Kidney glomerular epithelial cell (primary cell): ENCODE measurements at places on chromosomes 11 and 22.
A peak's percentile ranks its signal among the peaks of the same experiment; 100 is the strongest.

GRCh38 chr11:63505857-63506528, at the start of gene LGALS12:
LGALS12 (plus strand) TSS chr11:63506084; CDS start chr11:63506459, 375 bp downstream.
- no peak for DNase-seq

- no peak for DNase-seq
These were observed 114.2 kb downstream of the KCNQ1OT1 start for GRCh38 chr11:2585566-2586086.

DNA sequence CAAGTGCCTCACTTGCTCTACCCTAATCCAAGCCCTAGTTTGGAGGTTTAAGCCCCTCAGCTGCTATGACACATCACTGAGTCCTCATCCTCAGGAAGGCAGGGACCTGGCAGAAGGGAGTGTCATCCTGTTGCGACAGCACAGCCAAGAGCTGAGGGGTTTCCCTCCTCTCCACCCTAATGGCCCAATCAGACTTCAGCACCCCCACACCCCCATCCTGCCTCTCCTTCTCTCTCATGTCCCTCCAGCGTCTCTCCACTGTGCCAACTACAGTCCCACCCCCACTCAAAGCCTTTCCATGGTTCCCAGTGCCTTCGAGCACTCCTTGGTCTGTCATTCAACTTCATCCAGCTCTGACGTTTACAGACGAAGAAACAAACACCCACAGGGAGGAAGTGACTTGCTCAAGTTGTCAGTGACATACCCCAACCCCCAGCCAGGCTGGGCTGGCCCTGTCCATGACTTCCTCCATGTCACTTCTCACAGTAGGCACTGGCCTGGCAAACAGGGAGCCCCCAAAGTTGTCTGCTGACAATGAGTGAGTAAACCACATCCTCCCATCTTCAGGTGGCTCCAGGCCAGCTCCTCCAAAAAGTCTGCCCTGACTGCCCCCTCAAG, 15.6 kb downstream of the ARAP1 start:
- DNase-seq: no peak

DNA sequence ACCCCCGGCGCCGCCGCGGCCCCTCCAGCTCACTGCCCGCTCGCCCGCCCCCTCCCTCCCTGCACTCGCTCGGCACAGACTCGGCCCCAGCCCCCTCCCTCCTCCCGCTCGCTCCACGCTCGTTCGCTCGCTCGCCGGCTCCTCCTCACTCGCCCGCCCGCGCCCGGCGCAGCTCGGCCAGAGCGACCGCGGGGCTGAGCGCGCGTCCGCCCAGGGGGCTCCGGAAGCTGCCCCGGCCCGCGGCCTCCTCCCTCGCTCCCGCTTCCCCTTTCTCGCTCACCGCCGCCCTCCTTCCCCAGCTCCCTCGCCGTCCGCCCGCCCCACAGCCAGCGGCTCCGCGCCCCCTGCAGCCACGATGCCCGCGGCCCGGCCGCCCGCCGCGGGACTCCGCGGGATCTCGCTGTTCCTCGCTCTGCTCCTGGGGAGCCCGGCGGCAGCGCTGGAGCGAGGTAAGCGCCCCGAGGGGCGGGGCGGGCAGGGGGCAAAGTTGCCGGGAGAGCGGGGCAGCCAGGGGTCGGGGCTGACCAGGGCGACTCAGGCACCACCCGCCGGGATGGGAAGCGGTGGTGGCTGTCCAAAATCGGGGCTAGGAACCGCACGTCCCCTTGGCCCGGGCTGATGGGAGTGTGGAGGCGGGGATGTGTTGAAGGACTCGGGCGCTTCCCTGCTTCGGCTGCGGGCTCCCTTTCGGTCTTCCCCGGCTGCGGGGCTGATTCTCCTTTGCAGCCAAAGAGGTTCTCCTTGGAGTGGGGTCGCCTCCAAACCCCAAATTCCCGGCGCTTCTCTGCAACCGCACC, at the start of gene SEZ6L:
Gene SEZ6L, plus strand, starts transcription at position 148 of the 797 bp plus-strand sequence. Its CDS starts 208 bp downstream, at position 356.
- DNase-seq: no peak

- DNase-seq: no peak
These were observed 59.4 kb downstream of the MICAL2 start for GRCh38 chr11:12169822-12170221.

- DNase-seq: peak; percentile 85
These were observed 96.3 kb upstream of the RAB1B start for GRCh38 chr11:66172146-66172545.

DNA sequence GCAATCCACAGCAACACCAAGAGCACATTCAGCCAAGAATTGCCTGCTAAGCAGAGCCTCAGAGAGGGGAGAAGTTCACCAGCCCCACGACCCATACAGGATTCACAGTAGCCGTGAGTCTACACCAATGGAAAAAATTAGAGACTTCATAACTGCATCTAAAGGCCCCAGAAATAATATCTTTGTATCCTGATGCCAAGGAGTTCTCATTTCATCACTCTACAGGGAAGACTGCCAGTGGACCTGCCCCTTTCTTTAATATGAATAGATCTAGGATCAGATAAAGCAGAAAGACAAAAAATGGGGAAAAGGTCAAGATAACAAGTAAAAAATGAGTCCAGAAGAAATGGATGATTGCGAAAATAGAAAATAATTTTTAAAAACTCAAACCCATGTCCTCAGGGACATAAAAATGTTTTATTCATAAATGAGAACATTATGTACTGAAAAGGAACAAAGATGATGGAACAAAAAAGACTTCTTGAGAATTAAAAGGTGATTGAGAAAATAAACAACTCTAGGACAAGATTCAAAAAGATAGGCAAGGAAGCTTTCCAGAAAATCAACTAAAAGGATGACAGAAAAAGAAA, 9.5 kb downstream of the APOL3 start:
- no peak for DNase-seq

- no peak for DNase-seq
These were observed 23.5 kb upstream of the TH start for GRCh38 chr11:2194877-2195755.

- DNase-seq: no peak
These were observed 30.5 kb downstream of the MRGPRD start for GRCh38 chr11:68950270-68950669.

GRCh38 chr11:79007771-79008402, 432.9 kb downstream of the TENM4 start:
- DNase-seq: no peak

DNA sequence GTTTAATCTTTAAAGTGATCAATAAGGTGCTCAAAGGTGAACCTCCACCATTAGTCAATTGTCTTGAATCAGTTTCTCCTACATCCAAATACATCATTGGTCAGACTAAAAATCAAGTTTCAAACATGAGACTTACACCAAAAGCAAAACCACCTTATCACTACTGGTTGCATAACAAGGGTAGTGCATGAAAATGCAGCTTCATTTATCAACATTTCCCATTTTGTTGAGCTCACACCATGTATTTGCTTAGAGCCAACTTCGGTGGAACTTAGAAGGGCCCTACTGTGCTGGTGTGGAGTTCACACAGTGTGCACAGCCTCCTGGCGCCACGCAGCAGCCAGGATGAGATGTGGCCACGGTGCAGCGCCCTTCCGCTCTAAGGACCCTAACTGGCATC, 23.1 kb upstream of the PHLDA2 start:
- no peak for DNase-seq

- no peak for DNase-seq
These were observed 389 bp upstream of the CASP12 start for GRCh38 chr11:104898685-104899013.

DNA sequence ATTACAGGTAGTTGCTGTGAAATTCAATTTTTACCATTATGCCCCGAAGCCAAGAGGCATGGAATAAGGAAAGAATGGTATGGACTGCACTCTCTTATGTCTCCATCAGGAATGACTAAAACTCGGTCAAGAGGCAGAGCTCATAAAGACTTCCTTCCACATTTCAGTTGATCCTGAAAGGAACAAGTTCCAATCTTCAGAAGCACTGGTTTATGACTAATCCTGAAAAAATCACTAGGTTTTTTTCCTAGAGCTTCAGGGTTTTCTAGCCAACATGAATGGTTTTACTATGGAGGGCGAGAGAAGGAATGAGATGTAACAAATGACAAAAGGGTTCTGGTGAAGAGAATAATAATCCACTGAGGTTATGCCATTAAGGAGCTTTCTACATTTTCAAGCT, 832.2 kb downstream of the NTM start:
- no peak for DNase-seq

- DNase-seq: no peak
These were observed 107.1 kb upstream of the CADM1 start for GRCh38 chr11:115611343-115611742.

GRCh38 chr22:46473896-46474557, 63.4 kb downstream of the CELSR1 start:
- no peak for DNase-seq

GRCh38 chr11:86438685-86439084, 64.0 kb downstream of the CCDC81 start:
- peak; percentile 22 for DNase-seq

DNA sequence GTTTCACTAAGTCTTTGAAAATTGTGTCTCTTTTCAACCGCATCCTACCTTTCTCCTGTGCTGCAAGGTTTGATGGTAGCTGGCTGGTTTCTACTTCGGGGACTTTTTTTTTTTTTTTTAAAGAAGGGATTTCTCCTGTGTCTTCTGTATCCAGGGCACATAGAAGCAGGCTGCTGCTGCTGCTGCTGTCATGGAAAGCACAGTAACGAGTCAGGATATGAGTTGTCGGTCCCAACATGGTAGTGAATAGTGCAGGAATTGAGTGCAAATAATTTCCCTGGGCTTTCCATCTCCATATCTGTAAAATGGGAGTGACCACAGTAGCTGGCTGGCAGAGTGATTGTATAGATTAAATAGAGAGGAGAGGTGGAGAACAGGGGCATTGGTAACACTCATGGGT, 118.3 kb upstream of the NAV2 start:
- no peak for DNase-seq

DNA sequence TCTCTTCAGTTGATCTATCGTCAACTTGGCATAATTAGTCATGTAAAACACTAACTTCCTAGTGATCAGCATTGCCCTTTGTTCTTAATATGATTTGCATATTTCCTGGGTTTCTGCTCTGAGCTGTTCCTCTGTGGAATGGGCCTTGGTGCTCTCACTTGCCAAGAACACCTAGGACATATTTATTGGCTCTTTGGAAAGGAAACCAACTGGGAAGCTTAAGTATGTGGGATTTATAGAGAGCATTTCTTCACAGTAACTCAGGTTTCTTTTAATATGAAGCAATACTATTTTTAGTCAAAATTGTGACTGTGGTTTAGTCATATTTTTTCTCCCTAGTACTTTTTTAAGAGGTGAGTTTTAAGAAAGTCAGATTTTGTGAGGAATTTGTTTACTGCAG, 28.8 kb downstream of the FAT3 start:
- DNase-seq: no peak

- no peak for DNase-seq
These were observed 36.0 kb upstream of the YPEL1 start for GRCh38 chr22:21771631-21771976.

GRCh38 chr11:117230999-117231841, 653 bp downstream of the PCSK7 start:
- no peak for DNase-seq

- peak; percentile 35 for DNase-seq
These were observed 215.0 kb upstream of the CTSC start for GRCh38 chr11:88552379-88553062.

- no peak for DNase-seq
These were observed 3.3 kb downstream of the SEC14L4 start for GRCh38 chr22:30502153-30502552.

- DNase-seq: no peak
These were observed 137.8 kb downstream of the GRIK4 start for GRCh38 chr11:120649316-120649715.

- peak; percentile 36 for DNase-seq
These were observed 331.8 kb upstream of the MPPED2 start for GRCh38 chr11:30917859-30918478.
